NCI-H1436 treated with DMSO at 0.1 percent for 48 hours (cell line): ENCODE measurements at places on chromosomes 2 and 18.

GRCh38 chr18:58670404-58671110 is 708 bp upstream of the MALT1 start:
- no peak for DNase-seq

DNA sequence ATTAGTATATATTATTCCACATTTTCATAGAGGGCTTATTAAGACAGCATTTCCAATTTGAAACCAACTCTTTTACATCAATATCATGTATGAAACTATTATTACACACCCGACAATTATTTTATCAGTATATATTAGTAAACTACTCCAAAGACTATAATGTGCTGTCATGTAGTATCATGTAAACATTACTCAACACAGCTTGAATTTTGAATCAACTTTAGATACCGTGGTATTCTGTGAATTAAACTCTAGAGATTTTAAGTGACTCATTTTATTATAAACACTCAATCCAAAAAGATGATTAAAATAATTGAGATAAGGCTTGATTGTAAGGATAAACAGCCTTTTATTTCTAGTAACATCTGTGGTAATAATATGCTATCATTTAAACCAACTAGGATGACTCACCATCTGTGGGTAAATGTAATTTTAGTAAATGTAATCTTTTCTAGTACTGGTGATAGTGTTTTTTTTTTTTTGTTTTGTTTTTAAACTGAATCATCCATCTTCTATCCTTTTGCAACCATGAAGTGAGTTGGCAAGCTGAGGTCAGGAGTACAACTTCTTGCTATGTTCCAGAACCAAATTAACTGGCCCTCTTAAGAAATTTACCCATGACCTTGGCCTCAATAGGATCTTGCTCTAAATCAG is 144.3 kb upstream of the SMAD7 start:
- no peak for DNase-seq

DNA sequence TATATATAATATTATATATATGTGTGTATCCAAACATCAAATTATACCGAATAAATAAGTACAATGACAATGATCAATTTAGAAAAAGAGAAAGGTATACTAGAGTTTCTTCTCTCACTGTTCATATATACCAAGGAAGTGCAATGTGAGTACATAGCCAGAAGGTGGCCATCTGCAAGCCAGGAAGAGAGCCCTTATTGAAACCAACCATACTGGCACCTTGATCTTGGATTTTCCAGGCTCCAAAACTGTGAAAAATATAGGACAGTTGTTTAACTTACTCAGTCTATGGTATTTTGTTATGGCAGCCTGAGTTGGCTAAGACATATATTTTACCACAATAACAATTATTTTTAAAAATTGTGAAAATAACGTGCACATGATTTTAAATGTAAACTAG is 1490.2 kb upstream of the SLC39A10 start:
- DNase-seq = no peak

- DNase-seq = no peak
Observed at GRCh38 chr2:108617617-108618016, 83.3 kb downstream of the LIMS1 start.

DNA sequence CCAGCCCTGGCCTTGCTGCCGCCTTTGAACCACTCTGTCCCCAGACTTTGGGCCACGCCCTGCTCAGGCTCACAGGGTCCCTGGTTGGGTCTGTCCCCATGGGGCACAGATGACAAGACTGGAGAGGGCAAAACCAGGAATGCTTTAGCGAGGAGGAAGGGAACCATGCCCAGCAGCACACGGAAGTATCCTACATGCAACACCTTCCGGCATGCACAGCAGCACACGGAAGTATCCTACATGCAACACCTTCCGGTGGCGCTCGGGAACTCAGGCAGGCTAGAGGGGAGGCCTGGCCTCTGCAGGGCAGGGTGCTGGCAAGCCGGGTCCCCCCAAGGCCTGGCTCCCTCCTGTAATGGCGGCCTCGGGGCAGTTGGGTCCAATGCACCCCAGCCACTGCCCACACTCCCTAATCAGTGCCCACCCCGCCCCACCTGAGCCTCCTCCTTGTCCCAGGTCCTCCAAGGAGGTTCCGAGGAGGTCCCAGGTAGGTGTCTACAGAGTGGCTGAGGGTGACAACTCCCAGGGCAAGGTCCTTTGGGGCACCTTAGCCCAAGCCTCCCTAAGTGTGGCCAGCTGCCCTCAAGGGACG is 33.6 kb upstream of the SNED1 start:
- DNase-seq = no peak

DNA sequence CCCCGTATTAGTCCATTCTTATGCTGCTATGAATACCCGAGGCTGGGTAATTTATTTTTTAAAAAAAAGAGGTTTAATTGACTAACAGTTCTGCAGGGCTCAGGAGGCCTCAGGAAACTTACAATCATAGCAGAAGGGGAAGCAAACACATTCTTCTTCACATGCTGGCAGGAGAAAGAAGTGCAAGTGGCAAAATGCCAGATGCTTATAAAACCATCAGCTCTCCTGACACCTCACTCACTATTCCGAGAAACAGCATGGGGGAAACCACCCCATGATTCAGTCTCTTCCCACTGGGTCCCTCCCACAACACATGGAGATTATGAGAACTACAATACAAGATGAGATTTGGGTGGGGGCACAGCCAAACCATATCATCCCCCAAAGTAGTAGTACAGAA is 2148.5 kb upstream of the PIK3C3 start:
- no peak for DNase-seq

DNA sequence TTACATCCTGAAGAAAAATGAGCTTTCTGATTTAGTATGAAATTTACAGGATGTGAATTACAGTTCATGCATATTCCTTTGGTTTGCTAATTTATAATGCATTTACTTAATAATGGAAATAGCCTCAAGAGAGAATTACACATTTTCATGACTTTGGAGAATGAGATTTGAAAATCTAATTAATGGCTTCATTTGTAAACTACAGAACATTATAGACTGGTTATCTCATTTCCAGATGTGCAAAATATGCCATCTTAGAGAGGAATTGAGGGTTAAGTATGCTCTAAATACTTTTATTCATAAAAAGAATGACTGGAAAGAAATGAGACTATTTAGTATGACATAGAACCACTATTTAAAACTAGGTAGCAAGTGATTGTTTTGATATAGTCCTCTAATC is 94.2 kb upstream of the DNAJC10 start:
- DNase-seq = no peak

DNA sequence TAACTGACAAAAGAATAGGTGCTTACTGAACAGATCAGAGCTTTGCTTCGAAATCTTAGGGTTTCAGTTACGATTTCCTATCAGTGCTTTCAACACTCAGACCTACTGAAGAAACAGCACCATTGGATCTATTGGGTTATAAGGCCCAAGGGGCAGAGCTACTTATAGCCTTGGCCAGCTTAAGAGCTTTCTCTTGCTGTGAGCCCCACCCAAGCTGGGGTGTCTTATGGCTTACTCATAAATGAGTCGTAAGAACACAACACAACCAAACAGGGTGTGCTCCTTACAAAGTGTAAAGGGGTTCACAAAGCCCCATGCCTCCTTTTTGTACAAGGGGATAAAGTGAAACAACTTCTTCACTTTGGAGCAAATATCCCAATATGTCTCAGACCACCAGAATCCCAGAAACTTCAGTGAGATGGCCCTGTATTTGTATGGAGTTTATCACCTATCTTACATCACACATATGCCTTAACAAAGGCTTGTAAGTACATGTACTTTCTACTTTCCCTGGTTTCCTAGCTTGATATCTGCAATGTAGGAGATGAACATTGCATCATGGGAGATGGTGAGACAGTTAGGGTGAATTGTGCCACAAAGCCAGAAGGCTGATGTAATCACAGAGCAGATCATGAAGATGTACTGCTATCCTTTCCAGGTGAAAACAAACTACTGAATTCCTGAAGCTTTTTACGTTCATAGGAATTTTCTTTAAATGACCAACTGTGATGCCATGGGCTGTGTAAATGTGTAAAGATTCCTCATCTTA is 115.5 kb upstream of the GLI2 start:
- no peak for DNase-seq

DNA sequence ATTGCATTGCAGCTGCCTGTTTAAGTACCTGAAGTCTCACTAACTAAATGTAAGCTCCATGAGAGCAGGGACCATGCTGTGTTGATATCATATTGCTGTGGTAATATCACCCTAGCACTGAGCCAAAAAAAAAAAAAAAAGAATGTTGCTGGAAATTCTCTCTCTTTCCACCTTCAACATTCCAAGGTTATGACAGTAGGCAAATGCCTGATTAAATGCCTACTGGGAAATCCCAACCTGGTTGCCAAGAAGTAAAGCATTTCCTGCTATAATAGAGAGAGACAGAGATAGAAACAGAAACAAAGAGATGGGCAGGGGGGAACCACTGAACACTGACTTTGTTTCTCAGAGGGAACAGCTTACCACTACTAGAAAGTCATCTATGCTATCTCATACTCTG is 1604.2 kb downstream of the LRP1B start:
- no peak for DNase-seq

GRCh38 chr2:181046833-181047232 is 66.4 kb downstream of the UBE2E3 start:
- no peak for DNase-seq

DNA sequence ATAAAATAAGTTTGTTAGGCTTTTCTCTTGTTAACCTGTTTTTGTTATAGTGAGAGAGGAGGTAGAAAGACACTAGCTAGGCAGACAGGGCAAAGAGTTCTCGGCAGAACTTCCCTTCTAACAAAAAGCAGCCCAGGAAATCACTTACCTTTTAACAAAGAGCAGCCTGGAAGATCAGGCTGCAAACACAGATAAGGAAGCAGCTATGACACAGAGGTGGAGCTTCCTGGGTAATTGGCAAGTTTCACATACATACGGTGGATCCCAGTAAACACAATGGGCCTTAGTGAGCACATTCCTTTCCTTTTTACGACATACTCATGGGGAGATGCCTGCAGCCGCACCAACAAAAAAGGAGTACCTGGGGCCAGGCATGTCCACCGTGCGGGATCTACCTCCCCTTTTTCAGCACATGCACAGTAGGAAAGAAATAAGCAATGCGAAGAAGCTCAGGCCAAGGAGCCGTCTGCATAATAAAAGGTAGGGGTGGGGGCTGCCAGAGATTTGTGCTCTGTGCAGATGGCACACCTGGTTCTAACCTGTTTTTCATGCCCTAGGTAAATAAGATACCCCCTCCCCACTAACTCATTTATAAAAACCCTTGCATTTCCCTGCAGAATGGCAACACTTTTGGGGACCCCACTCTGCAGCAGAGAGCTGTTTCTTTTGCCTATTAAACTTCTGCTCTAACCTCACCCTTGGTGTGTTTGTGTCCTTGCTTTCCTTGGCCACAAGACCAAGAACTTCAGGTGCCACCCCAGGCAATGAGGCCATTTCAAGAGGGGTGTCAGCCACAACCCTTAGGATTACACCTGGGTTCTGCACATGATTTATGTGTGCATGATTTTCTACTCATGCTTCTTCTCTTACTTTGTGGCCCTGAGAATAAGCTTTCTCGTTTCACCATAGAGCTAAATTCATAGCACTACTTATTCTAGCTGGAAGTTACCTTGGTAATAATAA is 26.5 kb downstream of the MDH1 start:
- no peak for DNase-seq

- no peak for DNase-seq
Observed at GRCh38 chr2:2324119-2324518, 7.0 kb downstream of the MYT1L start.

DNA sequence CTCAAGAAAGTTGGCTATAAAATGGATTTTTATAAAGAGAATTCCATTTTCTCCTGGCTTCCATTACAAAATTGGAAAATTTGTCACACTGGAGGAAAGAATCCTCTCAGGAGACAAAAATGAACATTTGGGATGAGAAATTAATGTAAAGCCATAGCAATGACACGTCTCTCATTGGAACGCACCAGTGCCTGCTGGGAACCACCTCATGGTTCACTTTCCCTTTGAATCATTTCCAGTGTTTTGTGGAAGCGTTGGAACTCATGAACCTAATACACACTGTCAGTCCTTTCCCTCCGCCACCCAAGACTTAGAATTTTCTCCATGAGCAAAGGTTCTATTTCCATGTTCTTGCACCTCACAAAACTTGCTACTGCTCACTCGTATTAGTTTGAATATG is 21.0 kb upstream of the NRP2 start:
- no peak for DNase-seq

DNA sequence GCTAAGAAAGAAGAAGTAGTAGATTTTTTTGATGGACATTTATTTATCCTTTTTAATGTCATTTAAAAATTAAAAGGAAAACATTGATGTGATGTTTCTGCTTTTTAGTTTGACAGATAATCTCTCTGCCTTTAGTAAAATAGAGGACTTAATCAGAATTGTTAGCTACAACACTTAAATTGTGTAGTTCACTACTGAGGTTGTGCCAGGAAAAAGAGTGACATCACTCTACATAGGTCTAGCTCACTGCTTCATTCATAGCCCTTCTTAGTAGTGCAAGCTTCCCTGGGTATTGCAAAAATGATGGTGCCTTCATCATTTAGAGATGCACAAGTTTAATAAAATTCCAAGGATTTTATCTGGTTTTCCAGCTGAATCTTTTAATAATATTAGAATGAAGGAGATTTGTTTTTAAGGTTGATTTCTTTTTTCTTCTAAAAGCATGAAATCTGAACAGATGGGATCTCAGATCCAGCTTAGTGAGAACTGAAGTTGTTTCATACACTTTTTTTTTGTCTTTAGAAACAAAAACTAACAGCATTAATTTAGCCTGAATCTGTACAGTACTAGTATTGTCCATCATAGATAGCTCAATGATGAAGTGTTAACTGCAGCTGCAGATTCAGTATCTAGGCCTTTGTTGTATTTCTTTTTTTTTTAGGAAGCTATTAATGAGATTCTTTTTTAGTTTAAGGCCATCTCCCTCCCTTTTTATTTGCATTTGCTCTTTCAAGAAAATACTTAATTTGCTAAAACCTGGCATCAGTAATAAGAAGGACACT is 20.6 kb upstream of the TMEFF2 start:
- no peak for DNase-seq

GRCh38 chr2:150470435-150470834 is 17.0 kb downstream of the RND3 start:
- no peak for DNase-seq

GRCh38 chr2:20657522-20658235 is 6.8 kb upstream of the HS1BP3 start:
- DNase-seq = no peak

DNA sequence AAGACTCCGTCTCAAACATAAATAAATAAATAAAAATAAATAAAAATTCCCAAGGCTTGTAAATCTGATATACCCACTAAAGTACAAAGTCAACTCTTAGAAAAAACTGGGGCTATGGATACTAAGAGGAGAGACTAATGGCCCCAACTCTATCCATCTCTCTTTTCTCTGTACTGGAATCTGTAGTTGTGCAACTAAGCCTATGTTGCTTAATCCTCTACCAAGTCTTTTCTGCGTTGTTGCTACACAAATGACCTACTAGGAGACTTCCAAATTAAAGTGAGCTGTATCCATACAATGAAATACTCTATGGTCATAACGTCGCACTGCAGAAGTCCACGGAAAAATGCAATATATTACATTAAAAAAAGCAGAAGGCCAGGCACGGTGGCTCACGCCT is 8.1 kb downstream of the MRPS5 start:
- no peak for DNase-seq

DNA sequence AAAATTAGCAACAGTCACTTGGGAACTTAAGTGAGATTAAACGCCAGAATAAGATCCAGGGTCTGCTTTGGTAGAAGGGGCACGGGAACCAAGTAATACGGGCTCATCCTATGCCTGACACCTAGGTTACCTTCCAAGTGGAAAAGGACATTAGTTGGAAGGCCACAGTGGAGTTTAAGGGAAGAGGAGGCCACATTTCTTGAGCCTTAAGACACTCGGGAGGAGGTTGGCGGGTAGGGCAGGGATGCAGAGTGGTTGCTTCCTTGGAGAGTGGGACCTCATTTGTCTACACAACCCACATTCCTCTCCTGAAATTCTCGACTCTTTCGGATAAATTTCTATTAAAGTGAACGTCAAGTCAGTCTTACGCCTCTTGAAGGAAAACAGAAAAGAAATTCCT is 510 bp upstream of the DNAH6 start:
- no peak for DNase-seq
